ENCODE measurements at places on chromosomes 1 and 21. TPM values are rescaled to one million over a fixed set of nuclear protein-coding genes. Genes with fewer than 3 reads are reported as not detected.
A peak's percentile ranks its signal among the peaks of the same experiment; 100 is the strongest.

- H3K4me1 ChIP-seq, result no peaks in the 10 kb centered on the region
- H3K36me3 ChIP-seq, result no peaks in the 10 kb centered on the region
- DNase-seq, result no peak
- no peaks in the 10 kb centered on the region for H3K27me3 ChIP-seq
- no peak overlapping the region for H3K4me3 ChIP-seq
Observed at GRCh38 chr1:239478069-239478468, 91.7 kb downstream of the CHRM3 start.

C1QB gene
- 117 TPM for total RNA-seq

GRCh38 chr21:25424634-25425033, 182.6 kb downstream of the MRPL39 start:
- H3K36me3 ChIP-seq, result no peaks in the 10 kb centered on the region
- no peaks in the 10 kb centered on the region for H3K27me3 ChIP-seq
- H3K4me3 ChIP-seq, result no peak overlapping the region
- no peaks in the 10 kb centered on the region for H3K4me1 ChIP-seq
- no peak for DNase-seq

CFAP74 gene
- total RNA-seq, result 8.0 TPM

DNA sequence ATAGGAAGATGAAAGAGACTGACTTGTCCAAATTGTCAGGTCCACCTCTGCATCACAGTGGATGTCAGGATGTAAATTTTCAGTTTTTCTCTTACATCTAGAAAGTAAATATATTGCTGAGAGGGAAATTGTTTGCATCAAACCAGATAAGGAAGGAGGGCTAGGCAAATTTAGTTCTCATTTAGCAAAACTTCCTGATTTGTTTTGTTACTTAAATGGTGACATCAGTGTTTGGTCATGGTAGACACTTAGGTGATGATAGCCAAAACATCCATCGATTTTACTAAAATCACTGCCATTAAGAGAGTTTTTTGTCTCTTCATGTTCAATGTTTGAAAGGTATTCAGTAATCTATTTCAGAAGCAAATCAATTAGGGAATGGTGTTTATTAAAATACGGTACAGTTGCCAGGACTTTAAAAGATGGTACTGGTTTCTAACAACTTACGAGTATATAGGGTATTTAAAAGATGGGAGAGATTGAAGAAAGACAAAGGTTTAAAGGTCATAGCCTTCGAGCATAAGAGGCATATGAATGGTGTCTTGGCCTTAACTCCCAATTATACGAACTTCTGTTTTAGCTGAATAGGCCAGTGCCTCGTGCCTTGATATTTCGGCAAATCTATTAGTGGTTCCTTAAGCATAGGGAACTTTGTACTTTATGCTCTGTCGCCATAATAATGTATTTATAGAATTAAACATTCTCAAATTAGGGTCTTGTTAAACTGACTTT, 3.0 kb downstream of the IER5 start:
- H3K27ac ChIP-seq, result no peak overlapping the region
- H3K36me3 ChIP-seq, result no peaks in the 10 kb centered on the region
- DNase-seq, result no peak

PGLYRP4 gene
- total RNA-seq, result not detected

DNA sequence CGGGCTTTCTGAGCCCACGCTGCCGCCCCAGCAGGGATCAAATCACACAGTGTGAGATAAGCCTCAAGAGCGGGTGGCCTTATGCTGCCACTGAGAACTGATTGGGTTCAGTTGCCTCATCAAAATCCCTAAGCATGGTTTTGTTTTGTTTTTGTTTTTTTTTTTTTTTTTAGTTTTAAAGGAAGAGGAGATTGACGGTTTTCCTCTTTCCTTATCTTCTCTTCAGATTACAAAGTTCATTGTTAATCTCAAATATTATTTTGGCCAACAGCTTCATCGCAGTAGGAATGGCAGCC, 651 bp downstream of the COA6 start:
- no peak for DNase-seq
- H3K27ac ChIP-seq, result peak overlapping the region; percentile 76
- peak overlapping the region; percentile 83 for H3K4me3 ChIP-seq
- no peaks in the 10 kb centered on the region for H3K36me3 ChIP-seq

GRCh38 chr1:231072041-231072440, 32.0 kb upstream of the FAM89A start:
- no peak overlapping the region for H3K4me3 ChIP-seq
- H3K27ac ChIP-seq, result no peak overlapping the region
- H3K27me3 ChIP-seq, result no peaks in the 10 kb centered on the region
- H3K36me3 ChIP-seq, result no peaks in the 10 kb centered on the region
- DNase-seq, result no peak

COL8A2 gene
- 2.5 TPM for total RNA-seq

- H3K4me1 ChIP-seq, result peaks cover 16% of the 10 kb centered on the region
- H3K27ac ChIP-seq, result peak overlapping the region; percentile 90
- DNase-seq, result peak; percentile 60
- H3K27me3 ChIP-seq, result no peaks in the 10 kb centered on the region
- H3K4me3 ChIP-seq, result no peak overlapping the region
Observed at GRCh38 chr1:161206411-161207140, 4.4 kb downstream of the NDUFS2 start.

DNA sequence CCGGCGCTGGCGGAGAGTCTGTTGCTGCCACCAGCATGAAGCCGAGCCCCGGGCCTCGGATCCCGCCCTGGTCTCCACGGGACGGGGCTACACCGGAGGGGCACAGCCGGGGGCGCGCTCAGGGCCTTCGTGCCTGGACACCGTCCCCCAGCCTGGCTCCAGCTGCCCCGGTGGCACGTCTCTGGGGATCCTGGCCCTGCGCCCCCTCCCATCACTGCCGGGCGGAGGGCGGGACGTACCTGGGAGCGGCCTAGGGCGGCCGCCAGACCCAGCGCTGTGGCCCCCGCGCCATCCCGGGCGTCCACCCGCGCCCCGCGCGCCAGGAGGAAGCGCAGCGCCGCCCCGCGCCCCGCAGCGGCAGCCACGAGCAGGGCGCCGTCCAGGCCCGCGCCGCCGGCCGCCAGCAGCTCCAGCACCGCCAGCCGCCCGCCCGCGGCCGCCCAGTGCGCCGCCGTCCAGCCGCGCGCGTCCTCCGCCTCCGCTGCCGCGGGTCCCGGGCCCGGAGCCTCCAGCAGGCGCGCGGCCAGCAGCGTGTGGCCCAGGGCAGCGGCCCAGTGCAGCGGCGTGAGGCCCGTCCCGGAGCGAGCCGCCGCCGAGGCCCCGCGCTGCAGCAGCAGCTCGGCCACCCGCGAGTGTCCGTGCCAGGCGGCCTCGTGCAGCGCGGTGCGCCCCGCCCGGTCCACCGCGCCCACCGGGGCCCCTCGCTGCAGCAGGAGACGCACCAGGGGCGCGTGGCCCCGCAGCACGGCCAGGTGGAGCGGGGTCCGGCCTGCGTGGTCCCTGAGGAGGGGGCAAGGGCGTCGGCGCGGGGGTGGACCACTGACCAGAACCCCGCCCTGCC, 1.0 kb downstream of the ANKRD65 start:
- H3K27me3 ChIP-seq, result no peaks in the 10 kb centered on the region
- peak; percentile 65 for DNase-seq
- peak overlapping the region; percentile 34 for H3K4me3 ChIP-seq
- peaks cover 9% of the 10 kb centered on the region for H3K4me1 ChIP-seq

- no peak overlapping the region for H3K4me3 ChIP-seq
- H3K4me1 ChIP-seq, result no peaks in the 10 kb centered on the region
- no peak overlapping the region for H3K27ac ChIP-seq
- no peaks in the 10 kb centered on the region for H3K36me3 ChIP-seq
- no peak for DNase-seq
Observed at GRCh38 chr21:35119501-35120047, 70.5 kb upstream of the RUNX1 start.

FCRL1 gene
- total RNA-seq, result not detected

- H3K36me3 ChIP-seq, result no peaks in the 10 kb centered on the region
- H3K4me3 ChIP-seq, result no peak overlapping the region
- no peaks in the 10 kb centered on the region for H3K27me3 ChIP-seq
- no peak overlapping the region for H3K27ac ChIP-seq
Observed at GRCh38 chr1:215132156-215132555, 49.6 kb downstream of the KCNK2 start.

TATDN3 gene
- total RNA-seq, result 8.8 TPM

All from ovary (tissue), 10 donors.